NCI-H1436 (cell line): ENCODE measurements at places on chromosomes 4 and X.

DNA sequence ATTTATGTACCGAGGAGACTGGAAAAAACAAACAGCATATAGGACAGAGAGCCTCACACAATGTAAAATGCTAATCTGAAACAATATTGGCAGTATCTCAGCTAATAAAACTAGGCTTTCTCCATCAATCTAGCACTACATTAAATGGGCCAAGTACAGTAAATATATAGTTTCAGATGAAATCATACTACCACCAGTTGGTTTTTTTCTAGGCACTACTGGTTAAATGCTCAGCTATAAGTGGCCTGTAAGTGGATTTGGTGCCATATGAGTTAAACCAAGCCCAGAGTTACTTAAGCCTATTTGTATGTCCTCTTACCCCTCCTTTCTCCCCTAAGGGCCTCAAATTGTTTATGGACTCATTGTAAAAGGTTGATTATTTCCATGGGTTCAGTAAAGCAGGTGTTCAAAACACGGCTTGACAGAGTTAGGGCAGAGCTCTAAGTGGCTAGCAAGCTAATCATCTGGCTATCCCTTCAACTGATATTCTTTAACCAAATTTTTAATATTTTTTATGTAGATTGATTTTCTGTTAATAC is 57.5 kb downstream of the FAM13A start:
- peak; percentile 92 for DNase-seq

DNA sequence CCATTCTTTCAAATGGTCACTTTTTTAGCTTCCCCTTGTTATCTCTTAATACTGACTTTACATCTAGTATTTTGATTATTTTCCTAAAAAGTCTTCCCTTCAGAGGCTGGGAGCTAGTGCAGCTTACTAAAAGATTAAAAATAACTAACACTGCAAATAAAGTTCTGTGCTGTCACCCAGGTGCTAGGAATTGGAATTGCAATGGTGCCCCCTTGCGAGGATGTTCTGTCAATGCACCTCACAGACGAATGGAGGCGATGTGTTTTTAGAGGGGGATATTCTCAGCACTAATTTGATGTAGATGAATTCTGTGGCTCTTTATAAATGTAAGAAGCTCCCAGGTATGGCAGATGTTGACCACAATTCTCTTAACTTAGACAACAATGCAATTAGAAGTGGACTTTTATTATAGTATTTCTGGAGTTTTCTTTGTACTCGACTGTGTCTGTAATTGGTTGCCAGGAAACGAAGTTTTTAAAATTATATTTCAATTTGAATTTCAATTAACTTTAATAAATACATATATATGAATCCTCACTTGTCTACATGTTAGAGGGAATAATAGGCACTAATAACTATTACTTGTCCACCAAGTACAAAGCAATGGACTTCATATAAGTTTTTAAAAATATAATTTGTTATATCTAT is 22.0 kb upstream of the SMIM31 start:
- no peak for DNase-seq

DNA sequence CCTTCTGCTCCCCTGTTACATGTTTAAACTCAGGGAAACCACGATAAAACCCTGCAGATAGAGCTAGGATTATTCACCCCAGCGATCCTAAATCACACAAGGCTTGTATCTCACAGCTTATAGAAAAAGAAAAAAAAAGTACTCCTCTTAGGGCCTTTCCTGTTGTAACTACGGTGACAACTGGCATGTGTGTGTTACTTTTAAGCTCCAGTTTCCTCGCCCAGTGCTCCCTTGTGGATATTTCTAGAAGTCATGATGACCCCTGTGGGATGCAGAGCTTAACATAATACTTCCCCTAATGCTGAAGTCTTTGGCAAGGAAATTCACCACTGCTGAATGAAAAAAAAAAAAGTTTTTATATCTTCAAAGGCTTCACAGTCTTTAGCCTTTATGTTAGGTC is 114.7 kb downstream of the NWD2 start:
- DNase-seq = no peak

DNA sequence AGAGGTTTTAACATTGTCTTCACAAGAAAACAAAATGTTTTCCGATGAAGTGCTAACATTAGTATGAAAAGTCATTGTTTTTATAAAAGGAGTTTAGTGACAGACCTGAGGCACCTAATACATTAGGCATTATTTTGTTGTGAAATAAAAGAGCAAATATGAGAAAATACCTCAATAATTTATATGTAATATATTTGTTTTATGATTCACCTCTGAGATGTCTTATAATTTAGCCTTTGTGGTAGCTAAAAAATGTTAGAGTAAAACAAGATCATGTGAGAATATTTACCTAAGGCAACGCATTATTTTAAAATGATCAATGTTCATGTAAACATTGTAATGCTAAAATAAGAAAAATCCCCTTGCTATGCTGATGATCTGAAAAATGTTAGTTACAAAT is 100.9 kb upstream of the WDFY3 start:
- DNase-seq = no peak

DNA sequence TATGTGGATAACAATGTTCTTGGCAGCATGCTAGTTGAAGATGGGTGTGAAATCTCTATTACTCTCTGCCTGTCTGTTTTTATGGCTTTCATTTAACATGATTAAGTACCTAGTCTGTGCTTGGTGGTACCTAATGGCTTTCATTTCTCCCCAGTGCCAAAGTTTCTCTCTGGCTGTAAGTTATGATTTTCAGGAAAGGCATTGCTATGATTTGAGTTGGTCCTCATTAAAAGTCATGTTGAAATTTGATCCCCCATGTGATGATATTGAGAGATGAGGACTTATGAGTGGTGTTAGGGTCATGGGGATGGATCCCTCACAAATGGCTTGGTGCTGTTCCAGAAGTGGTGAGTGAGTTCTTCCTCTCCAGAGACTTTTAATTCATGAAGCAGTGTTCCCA is 162.4 kb upstream of the IL15 start:
- DNase-seq = no peak

- DNase-seq = no peak
Measured at GRCh38 chrX:107656978-107657377, 28.7 kb downstream of the PRPS1 start.

DNA sequence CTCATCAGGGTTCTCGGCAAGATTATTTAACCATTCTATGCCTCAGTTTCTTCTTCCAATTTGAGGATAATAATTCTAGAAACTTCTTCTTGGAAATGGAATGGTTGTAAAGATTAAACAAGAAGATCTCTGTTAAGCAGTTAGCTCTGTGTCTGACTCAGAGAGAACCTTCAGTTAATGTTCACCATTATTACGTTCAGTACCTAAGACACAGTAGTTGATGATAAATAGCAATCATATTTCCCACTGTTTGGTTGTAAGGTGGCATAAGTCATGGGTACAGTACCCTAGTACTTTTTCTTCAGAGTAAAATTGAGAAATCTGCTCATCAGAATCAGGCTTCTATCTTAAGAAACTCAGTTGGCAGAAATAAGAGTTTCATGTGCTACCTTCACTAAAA is 366.5 kb upstream of the BOD1L1 start:
- no peak for DNase-seq

GRCh38 chr4:5758741-5759140 is 47.7 kb downstream of the EVC start:
- no peak for DNase-seq

GRCh38 chrX:30597216-30598012 is 19.8 kb upstream of the TASL start:
- DNase-seq = no peak

- no peak for DNase-seq
Measured at GRCh38 chrX:44785652-44786051, 58.2 kb upstream of the DUSP21 start.

DNA sequence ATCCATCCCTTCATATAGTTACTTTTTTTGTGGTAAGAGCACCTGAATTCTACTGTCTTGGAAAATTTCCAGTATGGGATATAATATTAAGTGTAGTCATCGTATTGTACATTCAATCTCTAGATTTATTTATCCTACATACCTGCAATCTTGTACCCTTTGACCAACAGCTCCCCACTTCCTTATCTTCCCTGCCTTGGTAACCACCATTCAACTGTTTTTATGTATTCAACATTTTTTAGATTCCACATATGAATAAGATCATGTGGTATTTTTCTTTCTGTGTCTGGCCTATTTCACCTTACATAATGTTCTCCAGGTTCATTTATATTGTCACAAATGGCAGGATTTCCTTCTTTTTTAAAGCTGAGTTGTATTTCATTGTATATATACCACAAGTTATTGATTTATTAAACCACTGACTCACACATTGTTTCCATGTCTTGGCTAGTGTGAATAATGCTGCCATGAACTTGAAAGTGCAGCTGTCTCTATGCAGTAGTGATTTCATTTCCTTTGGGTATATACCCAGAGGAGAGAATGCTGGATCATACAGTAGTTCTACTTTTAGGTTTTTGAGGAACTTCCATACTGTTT is 572.5 kb downstream of the MAGEB5 start:
- DNase-seq = no peak

- no peak for DNase-seq
Measured at GRCh38 chr4:84385203-84385602, 113.9 kb downstream of the NKX6-1 start.

- DNase-seq = no peak
Measured at GRCh38 chrX:7280520-7280919, 132.6 kb upstream of the PUDP start.

GRCh38 chr4:36088542-36088941 is 155.8 kb downstream of the ARAP2 start:
- no peak for DNase-seq

DNA sequence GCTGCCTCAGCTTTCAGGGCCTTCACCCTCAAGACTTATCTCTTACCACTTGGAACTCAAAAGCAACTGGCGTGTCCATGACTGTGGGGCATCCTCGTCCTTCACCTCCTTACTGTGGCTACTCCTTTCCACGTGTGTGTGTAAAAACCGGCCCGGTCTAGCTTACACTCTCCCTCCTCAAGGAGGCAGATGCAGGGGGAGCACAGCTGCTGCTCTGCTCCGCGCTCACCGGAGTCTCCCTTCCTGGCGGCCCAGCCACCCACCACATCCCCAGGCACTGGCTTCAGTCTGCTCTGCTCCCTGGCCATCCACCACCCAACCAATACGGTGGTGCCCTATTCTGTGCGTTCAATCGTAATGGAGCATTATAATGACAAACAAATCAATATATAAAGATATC is 8.3 kb downstream of the RNF212 start:
- no peak for DNase-seq

GRCh38 chrX:7233580-7234406 is 85.8 kb upstream of the PUDP start:
- no peak for DNase-seq

- no peak for DNase-seq
Measured at GRCh38 chr4:181877329-181877848, 365.8 kb upstream of the TENM3 start.

DNA sequence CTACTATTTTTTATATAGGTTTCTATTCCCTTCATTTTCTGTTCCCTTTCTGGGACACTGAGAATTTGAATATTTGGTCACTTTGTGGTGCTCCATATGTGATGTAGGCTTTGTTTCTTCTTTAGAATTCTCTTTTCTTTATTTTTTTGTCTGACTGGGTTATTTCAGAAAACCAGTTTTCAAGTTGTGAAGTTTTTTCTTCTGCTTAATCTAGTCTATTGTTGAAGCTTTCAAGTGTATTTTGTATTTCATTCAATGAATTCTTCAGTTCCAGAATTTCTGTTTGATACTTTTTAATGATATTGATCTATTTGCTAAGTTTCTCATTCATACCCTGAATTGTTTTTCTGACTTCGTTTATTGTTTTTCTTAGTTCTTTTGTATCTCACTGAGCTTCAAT is 96.2 kb upstream of the HAND2 start:
- DNase-seq = no peak

- no peak for DNase-seq
Measured at GRCh38 chr4:3287271-3287971, 5.4 kb upstream of the RGS12 start.

DNA sequence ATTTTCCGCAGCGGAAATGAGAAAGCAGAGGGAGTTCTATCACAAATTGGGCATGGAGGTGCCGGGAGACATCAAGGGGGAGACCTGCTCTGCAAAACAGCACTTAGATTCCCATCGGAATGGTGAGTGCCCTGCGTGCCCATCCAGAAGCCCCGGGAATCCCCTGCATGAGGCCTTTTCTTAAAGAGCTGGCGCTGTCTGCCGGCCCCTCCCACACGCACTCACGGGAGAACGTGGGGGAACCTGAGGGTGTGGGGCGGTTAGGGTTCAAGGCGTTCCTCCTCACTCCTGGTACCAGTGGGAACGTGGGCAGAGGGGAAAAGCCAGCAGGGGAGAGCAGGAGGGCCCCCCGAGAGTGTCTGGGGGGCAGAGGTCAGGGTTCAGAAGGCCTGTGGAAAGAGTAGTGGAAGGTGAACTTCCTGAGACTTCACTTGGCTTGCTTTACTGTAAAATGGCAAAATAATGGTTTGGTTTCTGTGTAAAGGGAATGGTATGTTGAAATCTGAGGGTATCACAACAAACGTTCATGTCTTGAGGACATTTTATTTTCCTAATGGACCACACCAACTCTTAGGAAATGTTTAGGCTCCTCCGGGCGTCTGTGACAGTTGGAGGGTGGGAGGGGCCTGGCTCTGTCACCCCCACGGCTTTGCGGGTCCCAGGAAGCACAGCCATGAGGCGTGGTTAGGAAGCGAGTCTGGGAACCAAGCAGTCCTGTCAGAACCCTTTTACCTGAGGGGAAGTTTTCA is 38.0 kb downstream of the PCGF3 start:
- DNase-seq = no peak

GRCh38 chr4:147984065-147984777 is 252.3 kb downstream of the ARHGAP10 start:
- peak; percentile 13 for DNase-seq

GRCh38 chr4:66246643-66247042 is 576.4 kb upstream of the EPHA5 start:
- DNase-seq = no peak

GRCh38 chr4:44988011-44988410 is 261.7 kb upstream of the GNPDA2 start:
- no peak for DNase-seq

DNA sequence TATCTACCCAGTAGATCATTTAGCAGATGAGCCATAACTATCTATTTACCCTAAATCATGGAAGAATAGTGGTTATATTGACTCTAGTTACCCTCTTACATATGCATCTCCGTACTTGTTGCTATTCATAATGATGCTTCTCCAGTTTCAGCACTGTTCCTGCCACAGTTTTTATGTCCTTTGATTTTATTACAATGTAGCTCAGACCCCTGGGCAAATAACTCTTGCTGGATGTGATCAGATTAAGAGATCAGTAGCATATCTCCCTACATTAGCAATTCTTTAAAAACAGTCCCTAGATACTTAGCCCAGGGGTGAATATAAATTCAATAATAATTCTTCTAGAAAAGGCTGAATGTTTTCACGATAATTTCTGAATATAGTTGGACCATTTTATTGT is 696.5 kb downstream of the ADGRL3 start:
- DNase-seq = no peak
